Keratinocyte (primary cell): ENCODE measurements at places on chromosomes 7 and 10. TPM values are rescaled to one million over a fixed set of nuclear protein-coding genes. Genes with fewer than 3 reads are reported as not detected.

- DNase-seq = no peak
These were observed 2.1 kb downstream of the GRM3 start for GRCh38 chr7:86645676-86646276.

DNA sequence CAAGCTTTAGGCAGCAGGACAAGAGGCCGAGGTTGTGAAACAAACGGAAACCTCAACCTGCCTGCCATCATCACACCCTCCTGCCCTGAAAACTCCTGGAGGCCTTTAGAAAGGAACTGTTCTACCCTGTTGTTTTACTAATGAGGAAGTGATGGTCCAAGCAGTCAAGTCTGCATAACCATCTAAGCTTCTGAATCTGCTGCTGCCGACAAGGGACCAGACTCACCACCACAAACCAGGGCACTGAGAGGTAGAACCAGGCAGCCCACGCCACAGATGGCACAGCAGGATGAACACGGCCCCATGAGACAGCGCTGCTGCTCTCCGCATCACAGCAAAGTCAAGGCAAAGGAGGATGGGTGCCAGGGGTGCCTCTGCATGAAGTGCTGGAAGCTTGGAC is 209.4 kb downstream of the CELF2 start:
- no peak for DNase-seq

The IGFBP1 gene
- not detected in 3 replicates for polyA plus RNA-seq

DNA sequence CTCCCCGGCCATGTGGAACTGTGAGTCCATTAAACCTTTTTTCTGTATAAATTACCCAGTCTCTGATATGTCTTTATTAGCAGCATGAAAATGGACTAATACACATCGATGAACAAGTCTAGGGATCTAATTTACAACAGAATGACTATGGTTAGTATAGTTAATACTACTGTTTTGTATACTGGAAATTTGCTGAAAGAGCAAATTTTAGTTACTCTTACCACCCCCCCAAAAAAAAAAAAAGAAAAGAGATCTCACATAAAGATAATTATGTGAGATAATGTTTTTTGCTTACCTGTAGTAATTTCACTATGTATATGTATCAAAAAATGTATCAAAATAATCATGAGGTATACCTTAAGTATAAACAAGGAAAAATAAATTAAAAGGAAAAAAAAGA is 199.5 kb upstream of the GRM3 start:
- DNase-seq = no peak

DNA sequence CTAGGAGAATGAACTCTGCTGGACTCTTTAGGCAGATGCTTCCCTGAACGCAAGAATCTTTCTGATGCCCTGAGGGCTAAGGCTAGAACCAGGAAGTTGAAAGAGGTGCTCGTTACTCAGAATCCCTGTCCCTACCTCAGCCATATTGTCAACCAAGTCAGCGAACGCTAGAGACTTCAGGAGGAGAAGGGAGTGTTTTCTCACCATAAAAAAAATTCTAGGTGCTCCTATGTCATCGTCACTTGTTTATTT is 359.4 kb downstream of the PRPF18 start:
- DNase-seq = no peak

- DNase-seq = no peak
These were observed 351.7 kb downstream of the TCERG1L start for GRCh38 chr10:130959752-130960195.

The TRAPPC14 gene
- 3.1 to 4.7 TPM (median 4.4 TPM) in 3 replicates for polyA plus RNA-seq

GRCh38 chr10:117320050-117320665 is 55.1 kb downstream of the PDZD8 start:
- DNase-seq = no peak

DNA sequence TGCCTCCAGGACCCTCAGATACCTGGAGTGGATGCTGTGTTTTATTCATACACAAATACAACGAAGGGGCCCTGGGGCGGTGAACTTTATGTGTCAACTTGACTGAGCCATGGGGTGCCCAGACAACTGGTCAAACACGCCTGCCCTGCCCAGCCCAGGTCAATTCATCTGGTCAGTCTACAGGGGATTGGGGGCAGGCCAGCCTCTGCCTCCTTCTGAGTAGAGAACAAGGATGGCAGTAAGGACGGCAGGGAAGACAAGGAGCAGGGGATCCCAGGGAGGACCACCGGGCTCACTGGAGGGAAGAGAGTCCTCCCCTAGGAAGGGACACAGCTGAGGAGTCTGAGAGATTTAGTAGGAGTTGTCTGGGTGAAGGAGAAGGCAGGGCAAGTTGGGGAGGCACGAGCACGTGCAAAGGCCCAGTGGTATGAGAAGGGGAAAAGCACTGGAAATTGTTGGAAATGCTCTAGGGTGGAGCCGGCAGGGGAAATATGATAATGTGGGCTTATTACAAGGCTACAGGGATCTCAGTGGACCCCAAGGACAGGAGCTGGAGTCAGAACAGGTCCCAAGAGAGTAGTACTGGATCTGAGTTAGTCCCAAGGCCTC is 63.4 kb downstream of the MYL10 start:
- DNase-seq = no peak

GRCh38 chr10:110865186-110865808 is 6.4 kb upstream of the PDCD4 start:
- DNase-seq = no peak

DNA sequence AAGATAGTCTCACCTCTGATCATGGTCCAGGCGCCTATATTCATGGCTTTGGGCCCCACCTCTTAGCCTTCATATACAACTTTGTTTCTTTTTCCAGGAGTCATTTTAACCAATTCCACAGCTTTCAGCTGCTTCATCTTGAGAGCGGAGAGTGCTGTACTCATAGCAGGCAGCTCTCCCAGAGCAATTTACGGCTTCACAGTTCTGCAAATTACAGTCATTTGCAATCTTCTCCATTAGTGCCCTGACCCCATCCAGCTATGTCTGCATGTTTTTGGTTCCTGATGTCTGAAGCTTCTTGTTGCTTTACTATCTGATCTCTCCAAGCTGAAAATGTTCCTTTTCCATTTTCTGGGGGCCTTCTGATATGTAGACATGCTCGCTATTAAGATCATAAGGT is 18.0 kb upstream of the MEST start:
- no peak for DNase-seq

The LEP gene
- polyA plus RNA-seq = 0.10 to 0.50 TPM in 2 of 3 replicates, not detected in the other

GRCh38 chr7:16411391-16411790 is 9.9 kb downstream of the CRPPA start:
- DNase-seq = no peak

DNA sequence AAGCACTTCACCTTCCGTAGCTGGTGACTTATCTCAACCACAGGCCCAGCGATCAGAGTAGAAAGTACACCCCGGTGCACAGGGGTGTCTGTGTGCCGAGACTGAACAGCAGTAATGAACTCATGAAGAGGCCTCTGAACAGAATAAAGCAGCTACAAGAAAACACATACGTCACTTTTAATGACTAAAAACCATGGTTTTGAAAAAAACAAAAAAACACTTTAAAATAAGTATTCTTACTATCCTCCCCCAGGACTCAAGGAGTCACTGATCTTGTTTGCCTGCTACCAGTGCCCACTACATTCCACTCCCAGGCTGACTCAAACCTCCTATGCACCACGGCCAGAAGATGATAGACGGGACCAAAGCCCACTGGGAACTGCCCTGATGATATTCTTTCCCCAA is 53.8 kb downstream of the NCAPG2 start:
- DNase-seq = no peak

- DNase-seq = no peak
These were observed 46.4 kb downstream of the PDGFA start for GRCh38 chr7:473211-473734.

The TEX36 gene
- not detected in 3 replicates for polyA plus RNA-seq

- no peak for DNase-seq
These were observed 49.2 kb downstream of the GSDME start for GRCh38 chr7:24707988-24708615.

GRCh38 chr7:101628522-101628921 is 574 bp downstream of the MYL10 start:
- no peak for DNase-seq

The CRYGN gene
- not detected in 3 replicates for polyA plus RNA-seq
